ENCODE measurements at places on chromosomes 3 and 15.
A peak's percentile ranks its signal among the peaks of the same experiment; 100 is the strongest.

GRCh38 chr3:99878005-99878404, 60.3 kb downstream of the CMSS1 start:
- no peak for DNase-seq

DNA sequence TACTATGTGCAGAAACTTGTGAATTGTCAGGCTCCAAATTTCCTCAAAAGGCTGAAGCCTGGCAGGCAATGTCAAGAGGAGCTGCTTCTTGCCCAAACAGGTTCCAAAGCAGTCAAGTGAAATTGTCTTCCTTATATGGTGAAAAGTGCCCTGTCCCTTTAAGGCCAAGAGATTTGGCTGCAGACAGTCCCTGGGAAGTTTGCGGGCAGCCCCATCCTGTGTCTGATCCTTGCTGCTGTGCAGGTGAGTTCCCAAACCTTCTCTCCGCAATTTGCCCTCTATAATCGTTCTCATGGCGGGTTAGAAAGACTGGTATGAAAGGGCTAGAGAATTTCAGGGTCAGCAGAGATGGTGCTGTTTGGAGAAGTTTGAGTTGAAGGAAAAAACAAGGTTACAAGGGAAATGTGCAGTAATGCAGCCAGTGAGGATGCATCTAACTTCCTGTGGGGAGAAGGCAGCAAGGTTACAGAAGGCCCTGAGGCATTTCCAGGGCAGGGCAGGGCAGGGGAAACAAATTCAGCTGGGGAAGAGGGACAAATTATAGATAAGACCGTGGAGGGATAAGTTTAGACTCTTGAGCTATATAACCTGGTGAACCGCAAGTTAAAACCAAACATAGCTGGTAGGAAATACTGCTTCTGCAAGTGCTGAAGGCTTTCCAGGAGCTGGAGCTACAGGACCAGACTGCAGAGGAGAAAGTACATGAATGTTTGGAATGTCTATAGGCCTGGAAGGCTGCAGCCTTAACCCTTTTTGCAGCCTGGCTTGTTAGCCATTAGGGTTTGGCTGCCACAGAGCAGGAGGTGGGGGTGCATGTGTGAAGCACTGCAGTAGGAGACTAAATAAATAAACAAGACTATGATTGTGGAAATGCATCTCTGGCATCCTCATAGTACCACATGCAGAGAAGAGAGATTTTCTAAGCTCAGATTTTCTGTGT, 256.2 kb upstream of the IL12A start:
- peak; percentile 80 for DNase-seq

GRCh38 chr3:112437146-112438022, 61.9 kb downstream of the BTLA start:
- DNase-seq: peak; percentile 71

DNA sequence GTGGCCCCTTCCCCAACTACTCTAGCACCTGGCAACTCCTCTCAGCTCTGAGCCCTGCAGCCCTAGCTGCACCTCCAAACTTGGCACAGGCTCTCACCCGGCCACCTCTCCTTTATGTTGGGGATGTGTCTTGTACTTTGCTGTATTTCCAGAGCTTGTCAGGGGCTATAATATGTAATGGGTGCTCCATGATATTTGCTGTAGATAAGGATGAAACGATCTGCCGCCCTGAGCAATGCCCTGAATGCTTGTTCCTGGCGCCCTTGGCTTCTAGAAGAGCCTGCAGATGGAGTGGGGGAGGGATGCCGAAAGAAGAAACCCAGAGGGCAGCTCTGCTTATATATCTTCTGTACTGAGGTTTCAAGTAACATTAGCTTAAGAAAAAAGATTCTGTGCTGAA, 35.9 kb upstream of the ZBTB38 start:
- DNase-seq: no peak

- DNase-seq: no peak
Observed at GRCh38 chr3:160094562-160094961, 105.9 kb downstream of the IL12A start.

GRCh38 chr15:78307976-78308375, 8.6 kb upstream of the SKIC8 start:
- DNase-seq: no peak

GRCh38 chr3:35708394-35709271, 69.3 kb downstream of the ARPP21 start:
- DNase-seq: no peak

GRCh38 chr3:197750858-197751737, 1.4 kb downstream of the FYTTD1 start:
- no peak for DNase-seq

- peak; percentile 52 for DNase-seq
Observed at GRCh38 chr3:160643994-160644393, 33.0 kb upstream of the ARL14 start.

DNA sequence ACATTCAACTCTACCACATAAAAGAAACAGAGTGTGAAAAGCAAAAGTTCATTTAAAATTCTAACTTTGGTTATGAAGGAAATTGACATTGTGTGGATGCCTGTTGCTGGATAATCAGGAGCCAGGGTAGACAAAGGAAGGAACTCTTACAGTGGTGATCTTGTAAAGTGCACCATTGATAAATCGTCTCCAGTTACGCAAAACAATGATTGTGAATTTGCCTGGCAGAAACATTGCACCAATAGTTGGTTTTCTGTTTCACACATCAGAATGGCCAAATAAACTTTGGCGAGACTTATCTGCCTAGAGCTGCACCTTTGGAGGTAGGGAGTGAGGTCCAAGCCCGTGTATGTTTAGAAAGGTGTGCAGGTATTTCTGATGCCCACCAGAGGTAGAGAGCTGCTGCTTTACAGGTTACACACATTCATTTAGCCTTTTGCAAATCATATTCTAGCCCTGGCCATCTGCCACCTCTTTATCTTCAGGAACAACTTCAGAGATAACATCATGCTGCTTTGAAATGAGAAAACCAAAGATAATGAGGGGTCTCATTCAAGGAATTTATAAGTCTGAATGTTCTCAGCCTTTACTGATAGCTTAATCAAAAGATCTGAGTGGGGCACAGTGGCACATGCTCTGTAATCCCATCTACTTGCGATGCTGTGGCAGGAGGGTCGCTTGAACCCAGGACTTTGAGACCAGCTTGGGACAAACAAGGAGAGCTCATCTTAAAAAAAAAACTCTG, 47.4 kb upstream of the P3H2 start:
- DNase-seq: no peak

- DNase-seq: no peak
Observed at GRCh38 chr15:71577071-71577470, 233.3 kb upstream of the NR2E3 start.

DNA sequence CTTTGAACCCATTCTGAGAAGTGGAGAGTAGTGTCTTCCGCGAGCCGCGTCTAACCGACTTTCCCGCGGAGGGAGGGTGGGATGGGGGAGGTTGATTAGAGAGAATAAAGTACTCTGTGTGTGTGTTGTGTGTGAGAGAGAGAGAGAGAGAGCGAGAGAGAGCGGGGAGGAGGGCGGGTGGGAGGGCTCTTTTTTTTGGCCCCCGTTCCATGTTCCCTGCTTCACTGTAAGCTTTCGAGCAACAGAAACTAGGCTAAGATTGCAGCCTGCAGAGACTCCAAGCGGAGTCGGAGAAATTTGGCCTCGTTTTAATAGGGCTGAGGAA, 1.6 kb upstream of the MEIS2 start:
- peak; percentile 37 for DNase-seq
